ENCODE measurements at places on chromosomes 5 and 9.
A peak's percentile ranks its signal among the peaks of the same experiment; 100 is the strongest.

- no peak overlapping the region for H3K4me3 ChIP-seq
- no peaks in the 10 kb centered on the region for H3K4me1 ChIP-seq
- DNase-seq: no peak
- no peaks in the 10 kb centered on the region for H3K27me3 ChIP-seq
- H3K27ac ChIP-seq: no peak overlapping the region
Measured at GRCh38 chr5:111535879-111536549, 23.7 kb upstream of the STARD4 start.

- no peaks in the 10 kb centered on the region for H3K27me3 ChIP-seq
- H3K27ac ChIP-seq: no peak overlapping the region
- H3K36me3 ChIP-seq: peaks cover 2% of the 10 kb centered on the region
- H3K4me3 ChIP-seq: no peak overlapping the region
Measured at GRCh38 chr5:60604771-60605170, 95.2 kb downstream of the DEPDC1B start.

DNA sequence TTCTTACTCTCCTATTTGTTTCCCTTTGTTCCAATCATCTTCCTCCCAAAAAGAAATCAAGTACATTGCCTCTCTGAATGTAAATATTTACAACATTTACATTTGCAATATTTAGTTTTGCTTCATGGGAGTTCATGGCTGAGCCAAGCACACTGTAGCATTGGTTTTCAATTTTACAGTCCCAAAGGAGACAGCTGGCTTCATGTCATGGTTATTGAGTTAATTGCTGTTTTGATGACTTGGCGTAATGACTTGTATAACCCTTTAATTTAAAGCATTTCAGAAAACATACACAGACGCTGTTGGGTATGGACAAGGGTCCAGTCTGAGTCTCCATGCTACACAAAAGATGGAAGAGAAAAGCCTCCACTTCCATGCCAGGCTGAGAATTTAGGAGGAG, 25.6 kb upstream of the VLDLR start:
- H3K27me3 ChIP-seq: no peaks in the 10 kb centered on the region
- no peaks in the 10 kb centered on the region for H3K36me3 ChIP-seq
- DNase-seq: no peak
- no peaks in the 10 kb centered on the region for H3K4me1 ChIP-seq
- no peak overlapping the region for H3K4me3 ChIP-seq
- no peak overlapping the region for H3K27ac ChIP-seq

DNA sequence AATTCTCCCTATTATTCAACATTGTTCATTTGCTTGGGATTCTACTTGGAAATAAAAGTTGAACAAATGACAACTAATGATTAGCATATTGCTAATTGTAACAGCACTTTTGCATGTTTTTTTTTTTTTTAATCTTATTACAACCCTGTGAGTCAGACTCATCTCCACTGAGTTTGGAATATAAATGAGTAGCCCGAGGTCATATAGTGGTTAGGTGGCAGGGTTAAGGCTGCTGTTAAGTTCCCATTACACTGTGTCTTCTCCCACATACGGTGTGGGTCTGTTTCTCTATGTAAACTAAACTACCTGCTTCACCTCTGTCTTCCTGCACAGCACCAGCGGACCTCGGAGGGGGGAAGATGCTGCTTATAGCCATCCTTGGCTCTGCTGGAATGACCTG, 92.4 kb downstream of the EQTN start:
- H3K36me3 ChIP-seq: no peaks in the 10 kb centered on the region
- no peaks in the 10 kb centered on the region for H3K27me3 ChIP-seq
- H3K4me1 ChIP-seq: no peaks in the 10 kb centered on the region
- no peak overlapping the region for H3K4me3 ChIP-seq

DNA sequence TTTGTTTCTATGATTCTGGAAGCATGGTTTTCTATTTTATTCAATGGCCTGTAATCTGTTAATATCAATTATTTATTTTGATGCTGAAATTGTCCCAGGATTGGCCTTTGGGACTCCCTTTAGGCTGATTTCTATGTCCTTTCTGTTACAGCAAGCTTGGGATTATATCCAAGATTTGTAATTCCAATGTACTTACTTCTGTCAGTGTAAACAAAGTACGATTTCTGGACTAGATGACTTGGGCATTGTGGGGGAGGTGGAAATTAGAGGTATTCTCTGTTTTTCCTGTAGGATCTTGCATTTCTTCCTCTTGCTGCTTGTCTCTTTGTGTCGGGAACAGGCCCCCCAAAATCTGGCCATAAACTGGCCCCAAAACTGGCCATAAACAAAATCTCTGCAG, 3.7 kb downstream of the PCDHGA12 start:
- DNase-seq: no peak
- no peaks in the 10 kb centered on the region for H3K4me1 ChIP-seq
- peaks cover 29% of the 10 kb centered on the region for H3K27me3 ChIP-seq

- H3K4me1 ChIP-seq: peaks cover 43% of the 10 kb centered on the region
- H3K36me3 ChIP-seq: peaks cover 4% of the 10 kb centered on the region
- peak overlapping the region; percentile 79 for H3K27ac ChIP-seq
Measured at GRCh38 chr5:172860520-172861443, 26.7 kb downstream of the ERGIC1 start.

DNA sequence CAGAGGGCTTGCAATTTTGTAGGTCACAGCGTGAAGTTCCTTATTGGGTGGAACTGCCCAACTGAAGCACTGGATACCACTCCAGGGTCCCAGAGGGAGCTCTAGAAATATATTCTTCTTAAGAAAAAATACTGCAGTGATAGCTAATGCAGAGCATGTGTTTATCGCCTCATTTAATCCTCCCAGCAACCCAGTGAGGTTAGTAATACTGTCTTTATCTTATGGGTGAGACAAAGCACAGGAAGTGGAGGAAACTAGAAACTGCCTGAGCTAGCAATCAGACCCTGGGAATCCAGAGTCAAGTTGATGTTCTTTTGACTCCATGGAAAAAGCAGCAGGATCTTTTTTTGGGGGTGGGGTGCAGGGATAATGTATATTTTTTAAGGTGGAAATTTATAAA, 153.3 kb downstream of the PJA2 start:
- no peaks in the 10 kb centered on the region for H3K4me1 ChIP-seq
- H3K27ac ChIP-seq: no peak overlapping the region
- no peak overlapping the region for H3K4me3 ChIP-seq
- no peak for DNase-seq

DNA sequence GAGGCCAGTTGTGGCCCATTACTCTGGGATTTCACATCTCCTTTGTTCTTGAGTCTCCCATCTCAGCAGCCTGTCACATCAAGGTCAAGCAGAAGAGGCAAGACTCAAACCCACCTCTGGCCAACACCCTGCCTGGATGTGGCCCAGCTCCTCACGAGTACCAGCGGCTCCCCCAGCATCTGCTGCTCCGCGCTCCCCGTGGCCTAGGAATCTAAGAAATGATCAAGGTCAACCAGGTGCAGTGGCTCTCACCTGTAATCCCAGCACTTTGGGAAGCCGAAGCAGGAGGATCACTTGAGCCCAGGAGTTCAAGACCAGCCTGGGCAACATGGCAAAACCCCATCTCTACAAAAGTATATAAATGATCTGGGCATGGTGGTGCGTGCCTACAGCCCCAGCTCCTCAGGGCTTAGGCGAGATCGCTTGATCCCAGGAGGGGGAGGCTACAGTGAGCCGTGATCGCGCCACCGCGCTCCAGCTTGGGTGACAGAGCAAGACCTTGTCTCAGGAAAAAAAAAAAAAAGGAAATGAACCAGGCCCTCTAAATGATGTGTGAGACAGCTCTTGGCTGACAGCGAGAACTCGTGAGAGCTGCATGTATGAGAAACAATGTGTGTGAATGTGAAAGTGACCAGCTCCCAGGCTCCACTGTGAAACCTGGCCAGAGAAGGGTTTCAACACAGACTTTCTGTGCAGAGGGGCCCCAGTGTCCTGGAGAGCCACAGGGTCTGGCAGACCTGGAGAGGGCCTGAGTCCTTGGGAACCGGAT, 61.6 kb upstream of the ANGPTL2 start:
- no peak overlapping the region for H3K27ac ChIP-seq
- no peaks in the 10 kb centered on the region for H3K27me3 ChIP-seq
- peaks cover 37% of the 10 kb centered on the region for H3K4me1 ChIP-seq
- no peak for DNase-seq

DNA sequence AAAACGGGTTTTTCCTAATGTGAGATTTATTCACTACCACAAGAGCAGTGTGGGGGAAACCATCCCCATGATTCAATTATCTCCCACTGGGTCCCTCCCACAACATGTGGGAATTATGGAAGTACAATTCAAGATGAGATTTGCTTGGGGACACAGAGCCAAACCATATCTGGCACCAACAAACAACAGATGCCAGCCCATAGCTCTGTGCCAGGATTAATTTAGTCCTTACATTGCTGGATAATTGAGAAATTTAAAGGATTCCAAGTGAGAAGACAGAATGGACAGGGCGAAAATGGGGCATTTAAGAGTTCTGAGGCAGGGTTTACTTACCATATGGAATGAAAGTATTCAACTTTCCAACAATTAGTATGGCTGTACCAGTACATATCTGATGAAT, 30.8 kb upstream of the DNAH5 start:
- H3K27ac ChIP-seq: no peak overlapping the region
- H3K27me3 ChIP-seq: no peaks in the 10 kb centered on the region
- no peak overlapping the region for H3K4me3 ChIP-seq
- no peaks in the 10 kb centered on the region for H3K36me3 ChIP-seq
- no peaks in the 10 kb centered on the region for H3K4me1 ChIP-seq
- no peak for DNase-seq

DNA sequence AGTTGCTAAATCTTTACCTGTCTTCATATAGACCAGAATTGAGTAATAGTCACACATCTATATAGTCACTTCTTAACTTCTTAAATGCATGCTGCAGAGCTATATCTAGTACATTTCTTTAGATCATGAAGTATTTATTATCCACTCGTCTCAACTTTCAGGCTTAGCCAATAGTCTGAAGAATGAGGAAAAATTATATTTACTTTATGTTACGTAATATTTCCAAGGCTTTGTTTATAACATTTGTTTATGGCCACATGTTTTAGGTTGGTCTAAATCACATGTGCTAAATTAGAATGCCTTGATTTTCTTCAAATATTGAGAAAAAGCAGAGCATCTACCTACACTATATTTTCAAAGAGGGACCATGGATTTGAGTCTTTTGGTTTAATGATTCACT, 47.2 kb upstream of the RGMB start:
- no peak overlapping the region for H3K4me3 ChIP-seq
- H3K36me3 ChIP-seq: no peaks in the 10 kb centered on the region
- no peak for DNase-seq
- no peaks in the 10 kb centered on the region for H3K4me1 ChIP-seq
- no peaks in the 10 kb centered on the region for H3K27me3 ChIP-seq

DNA sequence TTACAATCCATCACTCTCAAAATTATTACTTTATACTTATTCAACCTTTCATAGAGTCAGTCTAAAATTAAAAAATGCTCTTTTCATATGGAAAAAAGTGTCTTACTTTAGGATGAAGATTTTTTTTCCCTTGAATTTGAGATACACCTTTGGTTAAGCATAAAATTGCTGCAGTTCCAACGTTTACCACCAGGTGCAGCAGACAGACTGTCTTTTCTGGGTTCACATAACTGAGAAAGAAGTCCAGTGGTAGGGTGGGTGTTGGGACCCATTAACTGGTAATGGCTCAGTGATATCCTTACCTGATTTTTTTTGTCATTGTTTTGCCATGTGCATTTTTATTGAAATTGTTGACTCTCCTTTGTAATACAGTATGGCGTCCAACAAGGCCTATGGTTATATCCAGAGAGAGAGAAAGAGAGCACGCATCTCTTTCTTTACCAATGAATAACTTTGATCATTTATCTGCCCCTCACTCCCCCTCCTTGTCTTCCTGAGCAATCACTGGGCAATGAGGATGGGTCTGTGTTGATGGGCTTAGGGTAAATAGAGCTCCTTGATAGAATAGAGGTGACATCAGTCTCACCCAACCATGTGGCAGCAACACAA, 98.4 kb downstream of the FBXL7 start:
- no peak overlapping the region for H3K27ac ChIP-seq
- no peaks in the 10 kb centered on the region for H3K4me1 ChIP-seq
- DNase-seq: no peak
- no peaks in the 10 kb centered on the region for H3K27me3 ChIP-seq
- no peaks in the 10 kb centered on the region for H3K36me3 ChIP-seq

GRCh38 chr5:3825531-3826451, 230.2 kb downstream of the IRX1 start:
- H3K4me3 ChIP-seq: no peak overlapping the region
- H3K27ac ChIP-seq: no peak overlapping the region
- H3K36me3 ChIP-seq: no peaks in the 10 kb centered on the region
- no peaks in the 10 kb centered on the region for H3K27me3 ChIP-seq
- DNase-seq: peak; percentile 9

DNA sequence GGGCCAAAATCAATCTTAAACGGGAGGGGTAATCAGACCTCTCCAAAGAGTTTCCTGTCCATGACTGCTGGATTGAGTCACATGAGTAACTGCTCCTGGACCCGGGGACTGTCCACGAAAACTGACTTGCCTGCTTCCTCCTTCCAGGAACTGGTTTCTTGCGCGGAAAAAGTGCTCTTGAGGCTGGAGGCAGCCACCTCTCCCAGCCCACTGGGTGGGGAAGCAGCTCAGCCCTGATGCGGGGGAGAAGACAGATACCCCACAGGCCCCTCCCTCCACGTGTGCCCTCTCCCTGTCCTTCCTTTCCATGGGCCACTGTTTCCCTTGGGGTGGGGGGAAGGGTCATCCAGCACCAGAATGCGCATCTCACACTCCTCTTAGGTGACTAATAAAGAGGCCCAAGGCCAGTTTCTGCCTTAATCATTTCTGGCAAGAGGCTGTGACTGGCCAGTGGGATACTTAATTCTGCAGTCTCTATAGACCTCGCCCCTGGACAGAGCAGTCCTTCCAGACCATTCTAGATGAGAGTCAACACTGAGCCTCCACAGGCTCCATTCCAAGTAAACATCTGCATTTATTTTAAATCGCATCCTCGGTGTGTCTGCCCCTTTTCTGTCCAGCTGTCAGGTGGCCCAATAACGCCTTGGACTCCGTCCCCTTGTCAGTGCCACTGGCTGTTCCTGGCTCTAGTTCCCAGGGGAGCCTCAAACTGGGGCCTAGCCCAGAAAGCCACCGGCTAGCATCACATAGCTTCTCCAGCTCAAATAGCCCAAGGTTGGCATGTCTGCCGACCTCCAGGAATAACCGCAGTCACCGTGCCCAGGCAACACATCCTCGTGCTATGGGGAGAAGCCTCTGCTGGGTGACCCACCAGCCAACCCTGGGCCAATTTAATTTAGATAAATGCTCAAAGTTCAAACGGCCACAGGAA, 12.0 kb downstream of the REXO4 start:
- no peaks in the 10 kb centered on the region for H3K4me1 ChIP-seq
- H3K4me3 ChIP-seq: no peak overlapping the region
- peaks cover 62% of the 10 kb centered on the region for H3K36me3 ChIP-seq
- H3K27me3 ChIP-seq: no peaks in the 10 kb centered on the region

- no peaks in the 10 kb centered on the region for H3K27me3 ChIP-seq
- no peak overlapping the region for H3K4me3 ChIP-seq
- DNase-seq: no peak
Measured at GRCh38 chr5:173772384-173773059, 115.6 kb upstream of the CPEB4 start.

DNA sequence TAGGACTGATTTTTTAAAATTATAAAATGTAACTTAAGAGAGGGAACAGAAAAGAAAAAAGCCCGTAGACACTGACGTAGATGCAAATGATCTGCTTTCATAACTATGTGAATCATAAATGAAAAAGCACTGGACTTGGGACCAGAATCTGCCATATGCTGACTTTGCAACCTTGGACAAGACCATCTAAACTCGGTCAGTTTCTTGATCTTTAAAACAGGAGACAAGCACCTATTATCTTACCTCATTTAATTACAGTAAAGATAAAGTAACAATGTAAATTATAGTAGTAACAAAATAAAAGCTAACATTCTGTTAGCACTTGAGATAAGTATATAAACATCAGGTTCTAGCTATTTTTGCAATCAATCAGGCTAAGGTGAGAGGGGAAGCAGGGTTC, 20.0 kb downstream of the FBXW2 start:
- H3K4me3 ChIP-seq: no peak overlapping the region
- DNase-seq: peak; percentile 74
- H3K27me3 ChIP-seq: no peaks in the 10 kb centered on the region
- H3K4me1 ChIP-seq: peaks cover 26% of the 10 kb centered on the region
